Activated CD8-positive, alpha-beta memory T cell treated with anti-CD3 and anti-CD28 coated beads for 48 hours (primary cell): ENCODE measurements at places on chromosomes 7 and 10.
A peak's percentile ranks its signal among the peaks of the same experiment; 100 is the strongest.

DNA sequence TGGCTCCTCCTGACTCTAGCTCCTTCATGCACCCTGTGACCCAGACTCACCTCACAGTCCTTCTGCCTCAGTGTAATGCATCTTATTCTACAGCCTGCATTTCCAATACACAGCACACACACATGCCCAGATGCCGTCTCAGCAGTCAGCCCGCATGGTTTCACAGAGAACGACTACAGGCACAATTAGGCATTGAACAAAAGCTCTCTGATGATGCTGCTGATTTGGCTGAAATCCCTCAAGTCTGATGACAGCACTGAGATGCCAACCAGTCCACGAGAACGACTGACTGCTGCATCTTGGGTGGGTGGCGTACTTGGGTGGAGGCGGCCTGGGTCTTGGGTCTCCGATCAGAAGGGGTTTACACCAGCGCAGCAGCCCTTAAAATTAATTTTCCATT is 200.4 kb downstream of the TAX1BP1 start:
- DNase-seq = no peak

DNA sequence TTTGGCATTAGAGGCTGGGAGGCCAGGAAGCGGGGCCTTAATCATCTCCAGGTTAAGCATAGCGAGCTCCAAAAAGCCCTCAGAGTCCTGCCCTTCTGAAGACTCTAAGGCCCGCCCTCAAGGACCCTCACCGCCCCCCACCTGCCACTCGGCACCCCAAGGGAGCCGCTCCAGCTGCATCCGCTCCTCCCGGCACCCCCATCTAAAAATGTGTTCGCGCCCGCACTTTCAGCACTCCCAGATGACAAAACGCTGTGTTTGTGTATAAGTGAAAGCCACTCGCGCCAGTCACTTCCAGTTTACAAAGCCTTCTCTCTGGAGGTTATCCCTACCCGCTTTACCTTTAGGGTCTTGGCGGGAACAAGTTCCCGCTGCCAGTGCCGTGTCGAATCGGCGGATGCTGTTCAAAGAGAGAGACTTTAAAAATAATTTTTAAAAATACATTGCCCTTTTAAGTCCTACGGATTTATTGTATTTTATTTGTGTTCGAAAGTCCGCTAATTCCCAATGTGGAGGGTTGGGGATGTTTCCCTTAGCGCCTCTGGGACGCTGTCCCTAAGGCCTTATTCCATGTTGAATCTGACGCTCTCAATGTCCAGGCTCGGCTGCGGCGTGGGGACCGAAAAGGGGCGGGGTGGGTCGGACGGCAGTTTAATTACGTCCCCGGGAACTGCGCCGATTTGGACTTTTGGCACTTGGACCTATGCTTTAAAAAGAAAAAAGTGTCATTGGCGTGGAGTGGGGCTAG is at the start of the genes DCLRE1A and NHLRC2:
DCLRE1A (minus strand) TSS at position 70 of the 748 bp plus-strand sequence. CDS start 900 bp downstream, outside the sequence.
NHLRC2 (plus strand) TSS at position 649 of the 748 bp plus-strand sequence. CDS start 212 bp downstream, outside the sequence.
- peak; percentile 60 for DNase-seq

DNA sequence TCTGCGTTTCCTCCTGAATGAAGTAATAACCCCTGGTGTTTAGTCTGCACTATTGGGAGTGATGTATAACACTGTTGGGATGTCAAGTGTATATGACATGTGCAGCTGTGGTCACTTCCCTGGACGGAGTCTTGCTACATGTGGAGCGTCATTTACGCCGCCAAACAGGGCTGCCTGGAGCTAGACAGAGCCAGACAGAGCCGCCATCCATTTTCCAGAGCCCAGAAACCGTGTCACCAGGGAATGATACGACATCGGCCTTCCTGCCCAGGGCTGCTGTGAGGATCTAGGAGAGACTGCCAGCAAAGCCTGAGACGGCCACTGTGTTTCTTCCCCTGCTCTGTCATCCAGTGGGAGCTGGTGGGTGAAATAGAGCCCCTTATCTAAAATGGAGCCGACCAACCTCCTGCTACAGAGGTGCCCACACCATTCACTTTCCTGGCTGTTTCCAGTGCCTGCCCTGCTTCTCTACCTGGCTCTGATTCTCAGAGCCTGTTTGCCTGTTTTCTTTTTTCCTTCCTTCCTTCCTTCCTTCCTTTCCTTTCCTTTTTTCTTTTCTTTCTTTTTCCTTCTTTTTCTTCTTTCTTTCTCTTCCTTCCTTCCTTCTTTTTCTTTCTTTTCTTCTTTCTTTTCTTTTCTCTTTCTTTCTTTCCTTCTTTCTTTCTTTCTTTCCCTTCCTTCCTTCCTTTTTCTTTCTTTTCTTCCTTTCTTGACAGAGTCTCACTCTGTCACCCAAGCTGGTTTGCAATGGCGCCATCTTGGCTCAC is 13.3 kb upstream of the FGFR2 start:
- DNase-seq = no peak

GRCh38 chr7:19114551-19114855 is 2.9 kb downstream of the TWIST1 start:
- no peak for DNase-seq

- DNase-seq = no peak
Measured at GRCh38 chr7:128937647-128938543, at the start of gene IRF5. TSS of gene IRF5 (plus strand) at chr7:128937927. CDS start at chr7:128942082, 4,155 bp downstream.

- no peak for DNase-seq
Measured at GRCh38 chr7:78066599-78066998, 268.0 kb downstream of the PHTF2 start.

DNA sequence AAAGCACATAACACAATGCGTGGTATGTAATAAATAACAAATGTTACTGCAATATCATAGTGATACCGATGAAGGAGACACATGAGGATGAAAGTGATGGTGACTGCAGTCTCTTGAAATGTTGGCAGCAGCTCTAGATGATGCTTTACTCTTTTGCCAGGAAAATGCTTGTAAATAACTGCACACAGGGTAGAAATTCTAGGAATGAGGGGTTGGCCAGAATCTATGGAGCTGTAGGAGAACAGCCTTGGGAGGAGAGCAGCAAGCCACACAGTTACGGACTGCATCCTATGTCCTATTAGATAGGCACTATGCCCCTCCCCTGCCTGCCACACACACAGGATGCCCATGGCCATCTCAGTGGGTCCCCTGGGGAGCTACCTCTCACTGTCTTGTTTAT is 97.6 kb upstream of the GSDME start:
- no peak for DNase-seq

- no peak for DNase-seq
Measured at GRCh38 chr7:5357951-5358350, 65.7 kb downstream of the TNRC18 start.

DNA sequence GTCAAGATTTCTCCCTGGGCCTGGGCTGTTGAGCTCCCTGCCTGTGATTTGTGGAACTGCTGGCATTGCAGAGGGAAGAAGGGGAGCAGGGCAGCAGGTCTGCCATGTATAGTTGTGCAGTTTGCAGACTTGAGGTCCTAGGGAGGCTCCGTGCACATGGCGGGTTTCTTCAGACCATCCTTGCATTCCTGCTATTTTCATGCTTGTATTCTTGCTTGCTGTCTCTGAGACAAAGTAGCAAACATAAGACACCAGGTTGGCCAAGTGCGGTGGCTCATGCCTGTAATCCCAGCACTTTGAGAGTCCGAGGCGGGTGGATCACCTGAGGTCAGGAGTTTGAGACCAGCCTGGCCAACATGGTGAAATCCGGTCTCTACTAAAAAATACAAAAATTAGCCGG is 61.1 kb downstream of the NPTX2 start:
- DNase-seq = no peak

- no peak for DNase-seq
Measured at GRCh38 chr7:72217151-72217550, 195.0 kb downstream of the CALN1 start.

- no peak for DNase-seq
Measured at GRCh38 chr10:96573036-96573435, 13.8 kb downstream of the TM9SF3 start.

DNA sequence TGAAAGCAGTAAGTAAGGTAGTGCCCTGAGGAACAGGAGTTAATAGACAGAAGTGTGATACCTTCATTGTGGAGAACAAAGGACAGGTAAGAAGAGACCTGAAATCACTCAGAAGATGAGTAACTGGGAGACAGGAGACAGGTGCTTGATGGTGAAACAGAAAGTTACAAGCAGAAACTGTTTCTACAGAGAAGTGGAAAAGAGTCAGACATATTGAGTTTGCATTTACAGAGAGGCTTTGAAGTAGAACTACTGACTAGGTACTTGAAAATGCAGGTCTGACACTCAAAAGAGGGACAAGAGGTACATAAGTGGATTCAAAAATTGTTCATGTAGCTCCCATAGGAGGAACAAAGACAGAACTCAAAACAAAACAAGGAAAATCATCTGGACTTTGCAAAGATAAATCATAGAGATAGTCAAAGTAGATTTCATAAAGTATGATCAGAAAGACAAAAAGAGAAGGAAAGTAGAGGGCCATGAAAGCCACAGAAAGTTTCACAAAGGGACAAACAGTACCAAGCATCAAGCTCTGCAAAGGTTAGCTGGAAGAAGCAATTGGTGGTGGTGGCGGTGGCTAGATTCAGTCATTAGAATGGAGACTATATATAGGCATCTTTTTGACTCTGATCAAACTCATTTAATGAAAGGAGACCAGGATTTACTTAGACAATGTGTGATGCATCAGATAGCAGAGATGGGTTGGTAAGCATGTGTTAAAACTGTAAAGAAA is 198.4 kb downstream of the PCLO start:
- no peak for DNase-seq

DNA sequence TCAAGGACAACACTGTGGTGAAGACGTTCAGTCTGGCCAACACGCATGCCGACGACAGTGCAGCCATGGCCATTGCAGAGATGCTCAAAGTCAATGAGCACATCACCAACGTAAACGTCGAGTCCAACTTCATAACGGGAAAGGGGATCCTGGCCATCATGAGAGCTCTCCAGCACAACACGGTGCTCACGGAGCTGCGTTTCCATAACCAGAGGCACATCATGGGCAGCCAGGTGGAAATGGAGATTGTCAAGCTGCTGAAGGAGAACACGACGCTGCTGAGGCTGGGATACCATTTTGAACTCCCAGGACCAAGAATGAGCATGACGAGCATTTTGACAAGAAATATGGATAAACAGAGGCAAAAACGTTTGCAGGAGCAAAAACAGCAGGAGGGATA is 6.6 kb downstream of the LMOD2 start:
- no peak for DNase-seq

DNA sequence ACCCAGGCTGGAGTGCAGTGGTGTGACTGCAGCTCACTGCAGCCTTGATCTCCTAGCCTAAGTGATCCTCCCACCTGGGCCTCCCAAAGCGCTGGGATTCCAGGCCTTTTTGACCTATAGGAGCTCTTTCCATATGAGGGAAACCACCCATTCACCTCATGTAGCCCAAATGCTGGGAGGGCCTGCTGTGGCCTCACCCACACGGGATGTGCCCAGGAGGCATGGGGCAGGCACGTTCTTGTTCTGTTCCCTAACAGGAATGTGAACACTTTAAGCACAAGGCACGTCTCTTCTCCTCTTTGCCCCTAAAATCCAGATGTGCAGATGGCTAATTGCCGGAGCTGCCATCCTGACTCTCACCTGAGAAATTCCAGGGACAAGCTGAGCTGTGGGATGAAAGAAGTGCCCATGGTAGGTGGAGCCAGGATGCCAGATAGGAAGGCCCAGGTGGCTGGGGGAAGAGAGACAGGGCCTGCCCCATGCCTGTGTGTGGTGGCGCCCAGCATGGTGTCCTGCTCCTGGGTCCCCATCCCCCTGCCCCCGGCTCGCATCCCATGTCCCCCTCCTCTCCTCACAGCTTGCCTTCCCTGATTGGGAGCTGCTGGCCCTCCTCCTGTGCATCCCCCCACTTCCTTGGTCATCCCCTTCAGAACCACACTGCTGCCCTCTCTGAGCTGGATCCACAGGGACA is 17.3 kb downstream of the CAMK2B start:
- DNase-seq = no peak

DNA sequence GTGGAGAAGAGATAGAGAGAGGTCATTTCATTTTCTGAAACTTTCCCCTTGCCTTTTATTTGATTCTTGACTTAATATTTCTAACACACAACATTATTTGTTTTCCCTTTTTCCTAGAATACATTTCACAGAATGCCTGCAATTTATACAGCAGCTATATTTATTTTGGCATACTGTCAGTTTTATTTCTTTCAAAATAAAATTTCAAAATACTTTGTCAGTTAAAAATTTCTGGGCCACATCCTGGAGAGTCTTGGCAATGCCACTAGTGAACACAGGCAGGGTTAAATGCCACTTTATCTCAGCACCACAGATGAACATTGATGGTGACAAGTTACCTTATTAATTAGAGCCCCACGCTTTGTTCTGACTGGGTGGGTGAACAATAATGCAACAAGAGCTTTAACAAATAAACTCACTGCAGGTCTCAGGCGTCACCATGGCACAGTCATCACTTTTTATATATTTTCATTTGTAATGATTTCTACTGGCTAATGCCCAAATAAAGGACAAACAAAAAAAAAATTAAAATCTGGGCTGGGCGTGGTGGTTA is 494.0 kb downstream of the KIF20B start:
- DNase-seq = no peak

DNA sequence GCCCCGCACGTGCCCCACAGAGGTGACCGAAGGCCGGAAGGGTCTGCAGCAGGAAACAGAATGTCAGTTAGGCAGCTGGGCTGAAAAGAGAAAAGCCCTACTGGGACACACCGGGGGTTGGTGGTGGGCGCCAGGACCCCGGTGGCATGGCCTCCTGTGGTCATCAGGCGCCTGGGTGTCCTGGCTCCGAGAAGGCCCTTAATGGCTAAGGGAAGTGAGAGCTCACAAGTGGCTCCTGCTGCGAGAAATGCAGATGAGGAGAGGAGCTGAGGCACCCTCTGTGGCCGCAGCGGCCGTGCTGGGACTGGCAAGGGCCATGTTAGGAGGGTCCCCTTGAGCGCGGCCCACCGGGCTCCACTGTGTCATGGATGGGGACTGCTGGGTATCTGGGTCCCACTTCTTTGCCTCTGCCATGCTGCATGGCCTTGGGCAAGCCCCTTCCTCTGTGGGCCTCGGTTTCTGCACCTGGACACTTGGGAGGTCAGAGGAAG is 79.2 kb upstream of the GNA12 start:
- DNase-seq = no peak

DNA sequence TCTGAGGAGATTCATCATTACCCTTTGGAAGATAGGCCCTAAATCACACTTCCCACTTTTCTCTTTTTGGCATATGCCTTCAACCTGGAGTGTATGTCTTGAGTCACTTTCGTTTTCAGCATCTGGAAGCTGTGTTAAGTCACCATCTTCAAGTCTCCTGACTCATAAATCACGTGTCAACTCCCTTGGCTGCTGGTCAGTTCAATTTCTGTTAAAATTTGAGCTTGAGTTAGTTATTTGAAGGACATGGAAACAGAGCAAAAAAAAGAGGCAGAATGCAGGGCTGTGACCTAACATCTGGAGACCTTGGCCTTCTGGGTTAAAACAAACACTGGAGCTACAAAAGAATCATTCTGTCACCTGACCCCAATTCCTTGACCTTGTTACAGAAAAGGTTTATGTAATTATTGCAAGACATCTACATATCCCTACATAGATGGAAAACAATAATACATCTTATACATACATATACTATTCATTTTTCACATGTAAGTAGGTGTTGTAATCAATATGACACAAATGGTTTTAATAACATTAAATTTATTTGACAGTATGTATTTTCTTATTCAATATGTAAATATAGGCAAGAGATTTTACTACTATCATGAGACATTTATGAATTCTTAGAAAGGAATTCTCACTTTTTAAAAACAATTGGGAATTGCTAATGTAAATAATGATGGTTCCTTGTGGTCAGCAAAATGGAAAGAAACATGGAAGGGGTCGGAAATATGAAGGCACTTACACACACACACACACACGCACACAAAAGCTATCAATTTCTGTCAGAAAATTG is 169.7 kb upstream of the PHYHIPL start:
- DNase-seq = no peak

GRCh38 chr7:11232462-11232861 is 258.8 kb downstream of the PHF14 start:
- DNase-seq = no peak
